Epithelial cell of proximal tubule (primary cell): ENCODE measurements at places on chromosomes 13 and 19.
A peak's percentile ranks its signal among the peaks of the same experiment; 100 is the strongest.

DNA sequence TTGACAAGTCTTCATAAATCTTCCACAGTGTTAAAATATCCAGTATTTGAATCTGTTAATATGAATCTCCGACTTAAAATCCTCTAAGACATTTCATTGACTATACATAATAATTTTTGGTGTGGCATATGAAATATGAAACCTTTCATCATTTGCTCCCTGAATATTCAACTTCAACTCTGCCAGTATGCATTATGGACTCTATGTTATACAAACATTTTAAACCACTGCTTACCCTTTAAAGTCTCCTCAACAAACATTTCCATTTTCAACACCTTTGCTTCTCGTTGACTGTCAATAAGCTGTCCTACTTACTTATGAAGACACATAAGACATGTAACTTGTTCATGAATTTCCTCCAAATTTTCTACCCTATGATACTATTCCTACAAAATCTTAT is 579.4 kb upstream of the SLITRK6 start:
- DNase-seq, result no peak

- no peak for DNase-seq
These were observed 359.4 kb downstream of the ZNF536 start for GRCh38 chr19:30731591-30731990.

GRCh38 chr13:66612983-66613382 is 617.2 kb downstream of the PCDH9 start:
- no peak for DNase-seq

DNA sequence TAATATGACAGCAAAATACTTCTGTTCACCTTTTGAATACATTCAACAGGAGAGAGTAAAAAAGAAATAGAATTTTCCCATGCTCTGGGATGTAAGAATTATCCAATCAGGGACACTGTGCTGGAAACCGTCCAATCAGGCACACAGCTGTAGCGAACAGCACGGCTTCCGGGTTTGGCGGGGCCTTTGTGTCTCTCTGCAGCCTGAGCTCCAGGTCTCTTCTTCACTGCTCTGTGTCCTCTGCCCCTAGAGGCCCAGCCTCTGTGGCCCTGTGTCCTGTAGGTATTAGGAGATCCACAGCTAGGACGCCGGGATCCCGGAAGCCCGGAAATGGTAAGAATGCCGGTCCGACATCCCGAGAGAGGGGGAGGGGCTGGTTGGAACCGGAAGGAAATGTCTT is 92.7 kb downstream of the ZNF737 start:
- DNase-seq, result no peak

DNA sequence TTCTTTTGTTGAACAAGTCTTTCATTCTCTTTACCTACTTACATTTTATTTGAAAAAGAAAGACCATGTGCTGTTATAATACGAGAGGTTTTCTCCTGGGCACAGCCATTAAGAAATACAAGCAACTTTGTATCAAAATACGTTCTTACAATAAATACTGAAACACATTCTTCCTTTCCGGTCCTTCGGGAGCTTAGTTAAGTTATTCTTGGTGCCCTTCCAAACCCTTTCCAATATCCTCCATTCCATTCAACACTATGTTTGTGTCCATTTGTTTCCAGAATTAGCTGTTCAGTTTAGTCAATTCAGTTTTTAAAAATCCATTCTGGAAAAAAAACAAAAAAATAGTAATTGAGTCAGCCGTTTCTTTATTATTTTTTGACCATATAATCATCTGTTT is 746.8 kb upstream of the SLC10A2 start:
- DNase-seq, result no peak

- DNase-seq, result no peak
These were observed 334.6 kb downstream of the FOXO1 start for GRCh38 chr13:40331802-40332201.

GRCh38 chr13:42525035-42525504 is 48.9 kb upstream of the TNFSF11 start:
- DNase-seq, result peak; percentile 92

DNA sequence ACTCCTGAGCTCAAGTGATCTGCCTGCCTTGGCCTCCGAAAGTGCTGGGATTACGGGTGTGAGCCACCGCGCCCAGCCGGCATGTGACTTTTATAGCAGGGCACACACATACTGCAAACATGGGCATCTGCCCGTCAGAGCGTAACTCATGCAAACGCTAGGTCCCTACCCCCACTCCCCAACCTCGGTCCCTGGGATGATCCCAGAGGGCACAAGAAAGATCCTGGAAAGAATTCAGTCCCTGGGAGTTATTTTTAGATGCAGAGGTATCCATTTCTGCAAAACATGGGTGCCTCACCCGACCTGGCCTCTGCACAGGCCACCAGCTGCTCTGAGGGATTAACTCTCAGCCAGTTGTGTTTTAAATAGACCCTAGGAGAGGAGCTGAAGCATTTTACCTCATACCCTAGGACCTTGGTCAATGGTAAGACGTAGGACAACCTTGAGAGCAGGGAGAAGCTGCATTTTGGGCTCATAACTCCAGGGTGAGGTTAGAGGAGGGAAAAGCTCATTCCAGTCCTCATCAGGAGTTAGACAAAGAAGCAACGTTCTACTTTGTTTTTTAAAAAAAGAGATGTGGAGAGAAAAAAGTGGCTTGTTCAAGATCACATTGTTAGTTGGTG is 10.8 kb downstream of the TMEM38A start:
- no peak for DNase-seq

GRCh38 chr13:87798536-87798935 is 127.4 kb downstream of the SLITRK5 start:
- no peak for DNase-seq

DNA sequence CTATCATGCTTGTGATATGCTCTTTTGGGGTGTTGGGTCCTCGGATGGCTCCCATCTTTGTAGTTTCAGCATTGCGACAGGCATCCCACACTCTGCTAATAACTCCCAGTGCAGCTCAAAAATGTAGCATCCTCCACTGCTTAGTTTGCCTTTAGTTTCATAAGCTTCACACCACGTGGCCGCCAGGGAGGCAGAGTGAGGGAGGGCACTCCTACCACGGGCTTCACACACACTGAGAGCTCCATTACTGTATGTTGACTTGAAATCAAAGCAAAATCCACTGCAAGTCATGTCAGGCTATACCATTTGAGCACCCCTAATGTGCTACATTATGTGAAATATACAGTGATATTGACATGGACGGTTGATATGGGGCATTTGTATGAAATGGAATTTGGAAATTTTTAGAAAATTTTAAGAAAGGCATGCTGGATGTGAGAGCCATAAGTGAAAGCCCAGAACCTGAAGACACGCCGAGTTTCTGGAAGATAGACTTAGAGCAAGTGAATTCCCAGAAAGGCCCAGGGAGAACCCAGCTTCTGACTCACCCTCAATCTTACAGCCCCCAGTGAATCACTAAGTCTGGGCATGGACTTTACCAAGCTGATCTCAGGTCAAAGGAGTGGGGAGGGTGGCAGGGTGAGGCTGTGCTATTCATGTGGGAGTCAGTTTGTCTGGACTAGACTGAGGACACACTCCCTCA is 94.1 kb downstream of the HSPH1 start:
- peak; percentile 48 for DNase-seq

GRCh38 chr19:9936326-9937000 is at the start of gene OLFM2:
Gene OLFM2 (minus strand): TSS chr19:9936515. CDS start chr19:9936366, 149 bp downstream.
- DNase-seq, result no peak

- DNase-seq, result no peak
These were observed 214.0 kb upstream of the SOX1 start for GRCh38 chr13:111852725-111853518.

DNA sequence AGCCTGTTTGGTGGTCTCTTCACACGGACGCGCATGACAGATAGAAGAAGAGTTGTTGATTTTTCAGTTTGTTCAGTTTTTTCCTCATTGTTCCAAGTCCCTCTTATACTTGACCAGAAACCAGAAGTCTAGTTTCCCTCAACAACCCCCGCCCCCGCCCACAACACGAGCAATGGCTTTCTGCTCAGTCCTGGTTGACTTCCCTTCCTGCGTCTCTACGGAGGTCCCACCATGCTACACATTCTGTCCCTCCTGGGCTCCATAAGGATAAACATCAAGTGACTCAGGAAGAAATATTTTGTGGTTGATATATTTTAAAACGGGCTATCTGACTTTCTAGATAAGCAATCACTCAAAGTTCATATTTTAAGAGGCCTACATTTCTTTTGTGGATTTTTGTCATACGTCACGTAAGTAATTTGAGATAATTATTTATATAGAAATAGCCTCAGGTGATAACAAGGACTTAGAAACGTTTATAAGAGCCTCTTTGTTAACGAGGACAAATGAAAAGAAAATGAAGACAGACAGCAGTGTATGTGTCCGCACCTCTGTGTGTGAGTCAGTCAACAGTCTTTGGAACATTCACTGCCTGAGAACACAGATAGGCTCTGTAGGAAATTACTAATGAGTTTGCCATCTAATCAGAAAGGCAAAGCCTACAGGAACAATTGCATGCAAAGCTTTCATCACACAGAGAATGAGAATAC is 214.4 kb downstream of the RAP2A start:
- DNase-seq, result no peak

DNA sequence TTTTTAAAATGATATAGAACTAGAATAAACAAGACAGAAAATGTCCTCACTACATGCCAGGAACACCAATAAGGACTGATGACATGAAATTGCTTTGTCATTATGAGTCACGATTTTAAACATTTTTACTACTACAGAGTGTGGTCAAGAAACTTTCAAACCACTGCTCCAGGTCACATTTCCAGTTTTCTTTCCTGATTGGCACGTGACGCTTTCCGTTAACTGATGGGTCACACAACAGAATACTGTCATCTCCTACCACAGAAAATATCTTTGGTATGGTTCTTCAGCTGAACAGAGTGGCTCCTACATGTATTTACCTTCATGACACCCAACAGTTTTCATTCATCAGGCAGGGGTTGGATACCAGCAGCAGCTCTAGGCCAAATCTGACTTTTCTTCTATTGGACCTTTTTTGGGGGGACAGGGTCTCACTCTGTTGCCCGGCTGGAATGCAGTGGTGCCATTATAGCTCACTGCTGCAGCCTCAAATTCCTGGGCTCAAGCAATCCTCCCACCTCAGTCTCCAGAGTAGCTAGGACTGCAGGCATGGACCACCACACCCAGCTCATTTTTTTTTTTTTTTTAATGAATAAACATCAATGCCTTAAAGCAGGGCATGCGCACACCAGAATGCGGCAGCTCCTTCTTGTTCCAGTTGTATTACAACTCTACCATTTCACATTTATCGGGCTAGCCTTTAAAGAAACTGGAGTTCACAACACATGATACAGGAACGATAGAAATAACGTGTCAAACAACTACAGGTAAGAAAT is 147.4 kb downstream of the RNF17 start:
- no peak for DNase-seq

GRCh38 chr19:42234364-42234763 is 8.0 kb downstream of the GSK3A start:
- no peak for DNase-seq

DNA sequence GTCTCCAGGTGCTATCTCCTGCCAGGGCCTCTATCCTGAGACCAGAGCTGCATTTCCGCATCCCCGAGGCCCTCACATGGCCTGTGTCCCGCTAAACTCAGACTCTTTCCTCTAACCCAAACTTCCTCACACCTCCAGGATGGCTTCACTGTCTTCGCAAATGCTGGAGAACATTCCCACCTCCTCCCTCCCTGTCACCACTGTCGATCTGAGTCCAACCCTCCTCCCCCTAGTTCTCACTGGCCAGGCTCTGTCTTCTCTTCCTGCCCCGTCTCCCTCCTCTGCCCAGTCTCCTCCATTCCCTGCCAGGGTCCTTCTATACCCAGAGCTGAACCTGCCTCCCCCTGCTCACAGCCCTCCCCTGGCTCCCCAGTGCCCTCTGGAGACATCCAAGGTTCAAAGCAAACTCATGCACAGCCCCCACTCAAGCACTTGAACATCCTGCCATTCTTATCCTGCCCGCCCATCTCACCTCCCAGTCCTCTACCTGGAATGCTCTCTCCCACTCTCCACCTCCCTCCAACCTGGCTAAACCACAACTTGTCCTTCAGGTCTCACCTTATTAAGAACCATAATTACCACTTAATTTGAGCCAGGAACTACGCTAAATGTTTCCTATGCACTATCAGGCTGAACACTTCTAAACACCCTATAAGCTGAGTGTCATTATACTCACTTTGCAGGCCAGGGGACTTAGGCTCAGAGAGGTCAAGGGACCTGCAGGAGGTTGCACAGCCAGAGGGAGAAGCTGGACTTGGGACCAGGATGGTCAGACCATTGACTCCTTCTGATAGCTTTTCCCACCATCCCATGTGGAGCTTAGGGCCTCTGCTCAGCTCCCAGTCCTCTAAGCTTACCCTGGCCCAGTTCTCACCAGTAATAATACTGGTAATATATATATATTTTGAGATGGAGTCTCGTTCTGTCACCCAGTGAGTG is 961 bp upstream of the VSIG10L start:
- DNase-seq, result no peak

- no peak for DNase-seq
These were observed 6.9 kb upstream of the CEACAM5 start for GRCh38 chr19:41701401-41702075.

DNA sequence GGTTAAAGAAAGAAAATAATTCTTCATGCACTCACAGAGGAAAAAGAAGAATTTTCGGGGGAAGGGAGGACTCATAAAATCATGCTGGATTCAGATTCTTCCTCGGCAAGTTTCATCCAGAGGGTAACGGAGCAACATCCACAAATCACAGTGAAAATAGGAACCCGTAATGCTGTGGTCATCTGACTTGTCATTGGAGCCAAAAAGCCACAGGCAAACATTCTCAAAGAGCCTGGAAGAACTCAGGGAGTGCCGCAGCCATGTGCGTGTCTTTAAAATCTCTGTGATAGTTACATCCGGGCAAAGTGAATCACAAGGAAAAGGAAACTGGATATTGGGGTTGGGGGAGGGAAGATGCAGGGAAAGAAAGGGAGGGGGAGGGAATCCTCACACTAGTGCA is 33.0 kb upstream of the VSTM2B start:
- DNase-seq, result no peak

DNA sequence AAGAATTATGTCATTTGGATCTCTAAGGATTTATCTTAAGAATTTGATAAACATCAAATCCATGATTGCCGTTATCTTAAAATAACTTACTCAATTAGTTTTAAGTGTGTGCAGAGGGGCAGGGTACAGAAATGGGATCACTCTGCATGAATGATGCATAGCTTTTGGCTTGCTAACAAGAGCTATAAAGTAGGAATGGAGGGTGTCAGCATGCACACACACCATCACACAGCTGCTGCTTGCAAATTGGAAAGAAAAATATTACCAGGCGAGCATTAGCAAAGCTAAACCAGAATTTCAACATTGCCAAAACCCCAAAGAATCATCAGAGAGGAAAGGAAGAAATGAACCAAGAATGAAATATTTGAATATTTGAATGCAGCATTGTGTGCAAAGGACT is 580.6 kb downstream of the LMO7 start:
- no peak for DNase-seq

- no peak for DNase-seq
These were observed 19.6 kb downstream of the RNF6 start for GRCh38 chr13:26202365-26202972.

DNA sequence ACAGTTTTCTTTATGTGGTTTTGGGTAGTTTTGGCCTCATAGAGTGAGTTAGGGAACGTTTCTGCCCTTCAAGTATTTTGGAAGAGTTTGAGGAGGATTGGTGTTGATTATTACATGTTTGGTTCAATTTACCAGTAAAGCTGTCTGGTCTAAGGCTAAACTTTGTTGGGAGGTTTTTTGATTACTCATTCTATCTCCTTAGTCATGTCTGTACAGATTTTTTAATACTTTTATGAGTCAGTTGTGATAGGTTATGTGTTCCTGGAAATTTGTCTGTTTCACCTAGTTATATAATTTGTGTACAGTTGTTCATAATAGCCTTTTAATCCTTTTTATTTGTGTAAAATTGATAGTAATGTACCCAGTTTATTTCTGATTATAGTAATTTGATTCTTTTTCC is 20.4 kb downstream of the RNF17 start:
- no peak for DNase-seq
